ENCODE measurements at places on chromosomes 7 and 10.

- no peak overlapping the region for H3K4me3 ChIP-seq
- H3K27me3 ChIP-seq, result no peaks in the 10 kb centered on the region
- H3K27ac ChIP-seq, result no peak overlapping the region
- no peaks in the 10 kb centered on the region for H3K36me3 ChIP-seq
- peaks cover 9% of the 10 kb centered on the region for H3K4me1 ChIP-seq
- no peak for DNase-seq
Observed at GRCh38 chr7:127417346-127417745, 24.8 kb upstream of the ZNF800 start.

DNA sequence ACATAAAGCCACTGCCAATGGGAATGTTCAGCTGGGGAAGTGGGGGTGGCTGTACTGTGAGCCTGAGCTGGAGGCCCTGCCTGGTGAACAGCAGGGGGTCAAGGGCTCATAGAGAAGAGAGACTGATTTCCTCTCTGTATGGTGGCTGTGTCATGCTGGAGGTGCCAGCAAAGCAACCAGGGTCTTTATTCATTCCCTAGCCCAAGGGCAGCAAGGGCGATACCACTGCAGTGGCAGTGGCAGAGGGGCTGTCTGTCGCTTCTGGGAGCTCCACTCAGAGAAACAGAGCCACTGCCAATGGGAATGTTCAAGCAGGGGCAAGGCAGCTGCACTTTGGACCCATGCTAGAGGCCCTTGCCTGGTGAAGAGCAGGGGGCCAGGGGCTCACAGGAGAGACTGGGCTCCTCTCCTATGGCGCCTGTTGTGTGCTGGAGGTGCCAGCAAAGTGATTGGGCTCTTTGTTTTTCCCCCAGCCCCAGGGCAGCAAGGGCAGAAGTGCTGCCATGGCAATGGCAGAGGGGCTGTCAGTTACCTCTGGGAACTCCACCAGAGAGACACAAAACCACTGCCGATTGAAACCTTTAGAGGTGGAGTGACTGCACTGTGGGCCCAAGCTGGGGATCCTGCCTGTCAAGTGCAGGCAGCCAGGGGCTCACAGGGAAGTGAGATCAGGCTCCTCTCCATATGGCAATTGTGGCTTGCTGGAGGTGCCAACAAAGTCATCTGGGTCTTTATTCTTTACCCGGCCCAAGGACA lies 545.1 kb downstream of the SH2D4B start:
- H3K27ac ChIP-seq, result no peak overlapping the region
- no peaks in the 10 kb centered on the region for H3K27me3 ChIP-seq
- H3K4me3 ChIP-seq, result no peak overlapping the region
- DNase-seq, result no peak

GRCh38 chr7:137953043-137953664 lies 48.7 kb downstream of the CREB3L2 start:
- H3K36me3 ChIP-seq, result no peaks in the 10 kb centered on the region
- H3K4me3 ChIP-seq, result no peak overlapping the region
- no peak for DNase-seq
- peaks cover 97% of the 10 kb centered on the region for H3K4me1 ChIP-seq
- peak overlapping the region; percentile 70 for H3K27ac ChIP-seq

GRCh38 chr10:124543971-124544370 lies 82.3 kb downstream of the LHPP start:
- peaks cover 14% of the 10 kb centered on the region for H3K4me1 ChIP-seq
- no peak overlapping the region for H3K27ac ChIP-seq
- H3K4me3 ChIP-seq, result no peak overlapping the region
- no peak for DNase-seq

DNA sequence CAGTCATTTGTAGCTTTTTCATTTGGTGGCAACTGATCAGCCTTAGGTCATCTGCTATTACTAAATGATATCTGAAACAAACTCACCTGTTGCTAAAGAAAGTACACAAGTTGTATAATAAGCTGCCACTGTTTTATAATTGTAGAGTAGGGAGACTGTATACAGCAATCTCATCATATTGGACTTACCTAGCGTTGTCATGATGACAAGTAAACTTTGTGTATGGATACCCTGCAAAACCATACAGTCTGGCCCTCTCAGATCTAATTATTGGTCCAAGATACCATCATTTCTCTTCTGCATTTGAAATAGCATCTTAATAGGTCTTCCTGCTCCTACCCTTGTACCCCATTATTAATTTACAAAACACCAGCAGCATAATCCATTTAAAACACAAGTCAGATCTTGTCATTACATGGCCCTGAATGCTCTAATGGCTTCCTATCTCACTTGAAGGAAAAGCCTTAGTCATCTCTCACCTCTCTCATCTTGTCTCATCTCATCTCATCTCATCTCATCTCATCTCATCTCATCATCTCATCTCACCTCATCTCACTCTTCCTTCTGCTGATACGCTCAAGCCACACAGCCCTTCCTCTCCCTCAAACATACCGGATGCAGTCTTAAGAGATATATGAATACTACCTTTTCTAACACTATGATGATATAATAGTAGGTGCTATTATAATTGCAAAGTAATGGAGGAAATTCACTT lies 540.6 kb downstream of the MDFIC start:
- no peak for DNase-seq
- H3K27me3 ChIP-seq, result no peaks in the 10 kb centered on the region
- H3K27ac ChIP-seq, result no peak overlapping the region

GRCh38 chr10:14200698-14201544 lies 129.8 kb downstream of the FRMD4A start:
- no peaks in the 10 kb centered on the region for H3K4me1 ChIP-seq
- H3K36me3 ChIP-seq, result no peaks in the 10 kb centered on the region
- DNase-seq, result no peak
- H3K27ac ChIP-seq, result no peak overlapping the region
- no peak overlapping the region for H3K4me3 ChIP-seq

DNA sequence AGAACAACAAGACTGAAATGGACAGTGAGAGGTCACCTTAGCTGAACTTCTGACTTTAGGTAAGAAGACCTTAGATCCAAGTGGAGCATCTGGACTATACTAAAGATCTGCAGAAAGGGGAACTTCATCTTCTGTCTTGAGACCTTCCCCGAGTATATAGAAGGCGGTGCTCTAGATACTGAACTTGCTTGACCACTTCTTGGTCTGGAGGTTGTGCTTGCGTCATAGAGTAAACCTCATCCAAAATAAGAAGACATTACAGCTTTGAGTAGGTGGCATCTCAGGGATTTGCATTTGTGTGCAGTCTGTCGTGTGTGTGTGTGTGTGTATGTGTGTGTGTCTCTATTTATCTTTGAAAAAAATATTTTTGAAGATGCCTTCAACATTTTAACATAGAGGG lies 157.5 kb downstream of the CHN2 start:
- H3K4me1 ChIP-seq, result no peaks in the 10 kb centered on the region
- no peaks in the 10 kb centered on the region for H3K27me3 ChIP-seq
- H3K27ac ChIP-seq, result no peak overlapping the region
- H3K36me3 ChIP-seq, result no peaks in the 10 kb centered on the region
- no peak for DNase-seq

DNA sequence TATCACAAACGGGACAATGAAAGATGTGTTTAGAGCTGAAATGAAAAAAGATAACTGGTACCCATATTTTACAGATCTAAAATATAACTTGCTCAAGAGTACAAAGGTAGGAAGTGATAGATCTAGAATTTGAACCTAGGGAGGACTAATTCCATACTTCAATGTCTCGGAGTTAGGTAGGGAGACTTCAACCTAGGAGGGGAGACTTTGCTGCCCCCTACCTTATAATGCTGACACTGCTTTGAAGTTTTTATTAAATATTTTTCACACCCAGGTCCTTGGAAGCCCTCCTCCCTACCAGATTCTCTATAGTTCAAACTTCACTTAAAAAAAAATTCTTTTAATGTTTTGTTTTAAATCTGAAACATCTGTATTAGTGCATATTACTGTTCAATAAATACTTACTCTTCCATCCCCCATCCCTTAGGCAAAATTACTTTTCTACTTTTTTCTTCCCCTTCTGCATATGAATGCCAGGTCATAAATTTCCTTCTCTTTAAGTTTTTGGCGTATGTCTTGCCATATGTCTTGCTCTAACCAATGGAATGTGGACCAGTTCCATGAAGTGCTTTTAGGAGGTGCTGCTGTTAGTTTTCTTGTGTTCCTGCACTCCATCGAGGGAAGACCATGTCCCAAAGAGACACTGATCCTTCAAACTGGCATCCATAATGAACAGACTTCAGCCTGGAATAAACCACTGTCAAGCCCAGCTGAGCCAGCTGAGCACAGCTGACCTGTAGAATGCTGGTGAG lies 57.8 kb downstream of the MICU1 start:
- no peaks in the 10 kb centered on the region for H3K27me3 ChIP-seq
- H3K4me3 ChIP-seq, result no peak overlapping the region
- no peak overlapping the region for H3K27ac ChIP-seq
- no peaks in the 10 kb centered on the region for H3K4me1 ChIP-seq

DNA sequence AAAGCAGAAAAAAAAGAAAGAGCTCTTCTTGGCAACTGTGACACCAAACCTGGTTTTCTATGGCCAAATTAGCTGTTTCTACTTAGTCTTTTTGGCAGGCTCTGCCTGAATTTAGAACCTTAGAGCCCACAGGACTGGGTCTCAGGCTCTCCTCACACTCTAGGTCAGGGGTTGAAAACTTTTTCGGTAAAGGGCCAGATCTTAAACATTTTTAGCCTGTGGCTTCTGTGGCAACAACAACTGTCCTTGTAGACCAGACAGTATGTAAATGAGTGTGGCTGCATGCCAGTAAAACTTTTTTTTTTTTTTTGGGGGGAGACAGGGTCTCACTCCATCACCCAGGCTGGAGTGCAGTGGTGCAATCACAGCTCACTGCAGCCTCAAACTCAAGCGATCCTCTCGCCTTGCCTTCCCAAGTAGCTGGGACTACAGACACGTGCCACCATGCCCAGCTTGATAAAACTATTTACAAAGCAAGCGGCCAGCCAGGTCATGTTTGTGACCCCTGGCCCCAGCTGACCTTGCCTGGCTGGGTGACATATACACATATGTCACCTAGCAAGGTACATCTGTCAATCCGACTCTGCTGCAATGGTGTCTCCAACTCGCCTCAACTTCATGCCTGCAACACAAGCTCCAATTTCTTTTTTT lies 17.4 kb downstream of the KPNA7 start:
- H3K4me1 ChIP-seq, result no peaks in the 10 kb centered on the region
- H3K27ac ChIP-seq, result no peak overlapping the region
- no peak overlapping the region for H3K4me3 ChIP-seq
- no peak for DNase-seq
- H3K36me3 ChIP-seq, result no peaks in the 10 kb centered on the region
- no peaks in the 10 kb centered on the region for H3K27me3 ChIP-seq

- H3K4me3 ChIP-seq, result no peak overlapping the region
- peaks cover 29% of the 10 kb centered on the region for H3K4me1 ChIP-seq
- H3K27ac ChIP-seq, result peak overlapping the region; percentile 66
- H3K27me3 ChIP-seq, result no peaks in the 10 kb centered on the region
- no peaks in the 10 kb centered on the region for H3K36me3 ChIP-seq
- DNase-seq, result no peak
Observed at GRCh38 chr7:95526128-95526738, 40.5 kb downstream of the ASB4 start.

All from tibial nerve (tissue), 4 donors.